ENCODE measurements at places on chromosomes 11 and 22. TPM values are rescaled to one million over a fixed set of nuclear protein-coding genes. Genes with fewer than 3 reads are reported as not detected.

GRCh38 chr11:102780491-102780918 is at the start of gene MMP10:
MMP10 (minus strand) TSS chr11:102780628; CDS start chr11:102780591, 37 bp downstream.
- peak; percentile 55 for DNase-seq

GRCh38 chr11:115521825-115522224 is 17.6 kb upstream of the CADM1 start:
- no peak for DNase-seq

The CCDC116 gene
- total RNA-seq: 0.70 TPM

The SORL1 gene
- total RNA-seq: 18.2 TPM

All from cardiac muscle cell (in vitro differentiated cells and primary cell).